ENCODE measurements at places on chromosomes 5 and 9.

DNA sequence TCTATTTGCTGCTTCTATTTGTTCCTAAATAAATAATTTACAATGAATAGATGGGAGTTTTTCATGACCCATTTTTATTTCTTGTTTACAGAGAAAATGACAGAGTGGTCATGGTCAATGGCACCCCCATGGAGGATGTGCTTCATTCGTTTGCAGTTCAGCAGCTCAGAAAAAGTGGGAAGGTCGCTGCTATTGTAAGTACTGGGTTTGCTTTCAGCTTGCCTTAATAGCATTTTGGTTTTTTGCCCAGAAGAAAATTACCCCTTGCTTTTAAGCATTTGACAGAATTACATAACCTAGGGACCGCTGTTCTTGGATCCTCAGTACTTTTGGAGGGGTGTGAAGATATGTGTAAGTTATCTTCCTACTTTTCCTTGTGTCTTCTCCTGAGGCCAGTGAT is 44.1 kb downstream of the TJP2 start:
- DNase-seq, result no peak

- DNase-seq, result no peak
Observed at GRCh38 chr5:150451594-150451993, 2.1 kb upstream of the RPS14 start.

DNA sequence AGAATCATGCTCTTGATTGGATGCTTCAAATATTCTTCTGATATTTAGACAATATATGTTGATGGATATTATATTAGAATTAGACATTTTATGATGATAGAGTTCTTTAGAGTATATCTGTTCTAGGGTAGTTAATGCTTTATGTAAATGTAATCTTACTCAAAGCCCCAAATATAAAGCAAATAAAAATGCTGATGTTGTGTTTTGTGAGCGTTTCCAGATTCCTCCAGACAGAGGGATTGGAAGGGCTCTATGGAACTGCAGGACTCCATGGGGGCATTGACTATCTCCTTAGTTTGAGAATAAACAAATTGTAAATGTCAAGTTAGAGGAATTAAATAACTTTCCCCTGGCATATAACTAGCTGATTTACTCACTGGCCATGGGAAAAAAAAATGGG is 184.5 kb downstream of the MRPS30 start:
- no peak for DNase-seq

GRCh38 chr5:142784401-142784955 is 14.3 kb downstream of the ARHGAP26 start:
- DNase-seq, result no peak

DNA sequence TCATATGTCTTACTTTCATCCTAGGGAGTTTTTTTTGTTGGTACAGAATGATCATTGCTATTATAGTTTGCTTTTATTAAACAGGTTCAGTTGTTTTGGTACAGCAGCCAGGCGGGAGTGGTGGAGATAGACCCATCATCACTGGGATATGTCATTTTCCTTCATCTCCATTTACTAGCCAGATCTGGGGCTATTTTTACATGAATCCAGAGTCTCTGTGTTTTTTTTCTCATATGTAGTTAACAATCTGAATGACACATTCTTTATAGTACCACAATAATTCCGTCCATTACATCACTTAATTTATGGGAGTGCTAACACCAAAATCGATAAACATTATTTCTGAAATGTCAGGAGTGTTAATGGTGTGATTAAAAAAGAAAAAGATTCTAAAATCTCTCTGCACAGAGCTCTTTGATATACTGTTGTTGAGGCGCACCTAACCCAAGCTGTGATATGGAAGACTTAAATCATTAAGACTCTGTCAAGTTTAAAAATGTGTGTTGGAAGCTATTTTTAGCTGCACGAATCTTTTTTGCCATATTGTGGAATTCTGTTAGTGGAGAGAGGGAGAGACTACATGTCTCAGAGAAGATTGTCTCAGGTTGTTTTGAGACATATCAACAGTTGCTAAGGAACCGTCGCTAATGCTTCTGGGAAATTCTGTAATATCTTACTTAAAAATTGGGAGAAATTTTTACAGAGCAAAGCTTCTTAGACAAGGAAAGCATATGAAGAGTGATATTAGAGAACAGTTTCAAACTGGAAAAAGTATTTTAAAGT is 59.6 kb downstream of the RPS23 start:
- DNase-seq, result no peak

GRCh38 chr5:167642181-167642580 is 649.3 kb upstream of the WWC1 start:
- no peak for DNase-seq

- no peak for DNase-seq
Observed at GRCh38 chr5:33999978-34000377, 7.9 kb downstream of the AMACR start.

- peak; percentile 62 for DNase-seq
Observed at GRCh38 chr5:151234476-151235238, 10.8 kb upstream of the CCDC69 start.

DNA sequence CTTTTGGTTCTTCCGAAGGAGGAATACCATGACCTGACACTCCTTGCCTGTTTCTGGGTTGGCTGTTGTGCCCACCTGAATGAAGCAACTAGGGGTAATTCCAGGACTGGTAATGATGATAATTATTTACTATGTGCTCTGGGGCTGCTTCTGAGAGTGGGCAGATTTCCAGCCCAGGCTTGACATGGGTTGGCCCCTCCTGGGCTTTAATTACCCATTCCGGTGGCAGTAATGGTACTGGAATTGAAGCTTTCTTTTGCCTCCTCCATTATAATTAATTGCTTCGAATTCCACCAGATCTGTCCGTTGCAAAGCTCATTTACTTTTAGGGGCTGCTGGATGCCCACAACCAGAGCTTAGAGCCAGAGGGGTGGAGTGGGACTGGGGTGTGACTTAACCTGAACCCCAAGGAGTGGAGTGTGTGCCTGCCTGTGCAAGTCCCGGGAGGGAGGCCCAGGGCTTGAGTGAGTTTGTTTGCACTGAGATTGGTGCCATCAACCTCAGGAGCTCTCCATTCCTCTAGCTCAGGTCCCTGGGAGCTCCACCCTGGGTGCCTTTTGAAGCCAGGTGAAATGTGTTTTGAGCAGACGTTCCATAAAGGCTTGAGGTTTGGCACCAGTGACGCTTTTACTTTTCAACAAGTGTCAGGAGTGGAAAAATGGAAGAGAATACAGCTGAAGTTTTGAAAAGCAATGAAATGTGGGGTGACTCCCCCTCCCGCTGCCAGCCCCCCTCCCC is 214.6 kb downstream of the PDZD2 start:
- no peak for DNase-seq

GRCh38 chr5:106380736-106381135 is 1290.0 kb downstream of the EFNA5 start:
- no peak for DNase-seq

GRCh38 chr5:58496488-58496887 is 5.3 kb downstream of the GAPT start:
- DNase-seq, result no peak

- DNase-seq, result no peak
Observed at GRCh38 chr5:93349613-93350012, 231.4 kb downstream of the NR2F1-AS1 start.

DNA sequence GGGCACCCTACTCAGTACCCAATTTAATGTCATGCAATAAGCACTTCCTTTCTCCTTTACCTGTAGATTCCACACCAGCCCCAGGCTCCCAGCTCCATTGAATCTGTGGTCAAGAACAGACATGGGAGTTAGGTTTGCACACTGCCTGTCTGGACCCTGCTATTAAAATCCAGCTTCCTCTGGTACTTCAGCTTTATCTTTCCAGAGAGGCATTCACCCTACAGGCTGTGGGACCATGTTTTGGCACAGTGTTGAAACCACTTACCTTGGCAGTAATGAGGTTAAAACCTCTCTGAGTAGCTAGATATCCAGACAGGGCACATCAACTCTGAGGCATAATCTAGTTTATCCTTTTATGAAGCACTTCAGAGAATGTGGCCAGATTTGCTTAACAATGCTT is 191.5 kb upstream of the PCSK5 start:
- no peak for DNase-seq

DNA sequence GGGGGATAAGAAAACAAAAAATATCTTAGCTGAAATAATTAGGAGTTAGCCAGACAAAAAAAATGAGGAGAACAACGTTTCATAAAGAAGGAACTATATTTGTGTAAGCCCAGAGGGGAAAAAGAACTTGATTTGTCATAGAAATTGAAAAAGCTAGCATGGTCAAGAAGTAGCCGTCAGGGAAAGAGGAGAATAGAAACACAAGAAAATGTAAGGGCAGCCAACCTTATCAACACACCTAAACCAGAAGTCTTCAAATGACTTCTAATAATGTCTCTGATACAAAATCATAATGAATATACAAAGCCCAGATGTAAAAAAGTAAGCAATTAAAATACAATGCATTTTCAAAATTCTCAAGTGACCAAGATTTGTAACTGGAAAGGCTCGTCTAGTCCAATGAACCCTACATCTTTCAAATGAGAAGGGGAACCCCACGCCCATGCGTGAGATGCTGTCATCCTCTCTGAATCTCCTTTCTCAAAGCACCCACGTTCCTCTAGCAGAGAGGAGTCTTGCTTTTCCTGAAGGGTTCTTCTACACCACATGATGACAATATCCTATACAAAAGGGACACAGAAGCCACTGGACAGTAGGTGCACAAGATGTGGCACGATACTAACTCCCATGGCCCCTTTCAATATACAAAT is 103.7 kb downstream of the ARL15 start:
- DNase-seq, result no peak

- peak; percentile 59 for DNase-seq
Observed at GRCh38 chr5:142597546-142598337, 88.1 kb downstream of the FGF1 start.

DNA sequence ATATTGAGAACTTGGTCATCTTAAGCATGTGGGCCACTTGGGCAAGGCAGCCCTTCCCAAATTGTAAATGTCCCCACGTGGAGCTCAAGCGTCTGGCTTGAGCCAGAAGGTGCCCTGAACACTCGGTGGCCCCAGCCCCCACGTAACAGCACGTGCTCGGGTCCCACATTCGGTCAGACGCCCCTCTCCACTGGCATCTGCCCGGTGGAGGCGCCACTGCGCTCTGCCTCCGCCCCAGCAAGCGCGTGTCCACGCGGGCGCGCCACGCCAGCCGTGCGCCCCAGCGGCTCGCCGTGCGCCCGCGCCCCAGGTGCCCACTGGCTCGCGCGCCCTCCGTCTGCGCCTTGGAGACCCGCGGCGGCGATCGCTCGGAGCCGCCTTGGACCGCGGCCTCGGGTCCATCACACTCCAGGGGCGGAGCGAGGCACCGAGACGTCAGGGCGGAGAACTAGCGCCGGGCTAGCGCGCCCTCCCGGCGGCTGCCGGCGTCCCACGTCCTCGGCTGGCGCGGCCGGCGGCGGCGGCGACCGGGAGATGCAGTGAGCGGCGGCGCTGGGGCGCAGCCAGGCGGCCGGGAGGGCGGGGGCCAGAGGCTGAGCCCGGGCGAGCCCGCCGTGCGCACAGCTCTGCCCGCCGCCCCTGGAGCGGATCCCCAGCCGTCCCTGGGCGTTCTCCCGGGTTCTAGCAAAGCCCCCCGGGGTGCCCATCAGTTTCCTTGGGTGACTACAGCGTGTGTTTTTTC is at the start of gene PALM2AKAP2:
Gene PALM2AKAP2 (plus strand): TSS at position 488 of the 742 bp plus-strand sequence. CDS start 291 bp downstream, outside the sequence.
- peak; percentile 85 for DNase-seq

GRCh38 chr9:128553728-128554127 is 1.3 kb downstream of the SPTAN1 start:
- peak; percentile 36 for DNase-seq

- no peak for DNase-seq
Observed at GRCh38 chr5:26942481-26942880, 95.9 kb downstream of the CDH9 start.

- peak; percentile 89 for DNase-seq
Observed at GRCh38 chr5:177370488-177371119, 12.9 kb downstream of the RGS14 start.

DNA sequence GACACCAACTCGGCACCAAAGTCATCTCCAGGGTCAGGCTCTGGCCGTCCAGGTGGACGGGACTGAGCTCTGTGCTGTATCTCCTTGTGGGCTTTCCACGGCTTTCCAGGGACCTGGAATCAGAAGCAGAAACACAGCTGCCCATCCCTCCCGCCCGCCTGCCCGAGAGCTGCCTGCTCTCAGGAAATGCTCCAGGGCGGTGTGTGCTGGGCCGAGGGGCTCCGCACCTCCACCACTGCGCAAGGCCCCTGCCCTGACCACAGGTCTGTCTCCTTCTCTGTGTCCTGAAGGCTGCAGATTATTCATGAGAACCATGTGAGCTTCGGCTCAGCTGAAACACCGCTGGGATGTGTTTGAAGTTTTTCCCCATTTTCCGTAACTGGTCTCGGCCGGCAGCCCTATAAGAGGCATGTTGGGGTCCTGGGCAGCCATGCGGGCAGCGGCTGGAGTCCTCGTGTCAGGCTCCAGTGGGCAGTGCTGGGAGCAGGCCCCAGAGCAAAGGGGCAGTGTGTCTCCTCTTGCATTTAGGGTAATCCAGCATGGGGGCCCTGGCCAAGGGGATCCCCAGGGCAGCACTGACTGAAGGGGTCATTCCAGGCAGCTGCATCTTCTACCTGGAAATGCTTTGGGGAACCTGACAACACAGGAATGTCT is 22.8 kb downstream of the NKD2 start:
- DNase-seq, result no peak

DNA sequence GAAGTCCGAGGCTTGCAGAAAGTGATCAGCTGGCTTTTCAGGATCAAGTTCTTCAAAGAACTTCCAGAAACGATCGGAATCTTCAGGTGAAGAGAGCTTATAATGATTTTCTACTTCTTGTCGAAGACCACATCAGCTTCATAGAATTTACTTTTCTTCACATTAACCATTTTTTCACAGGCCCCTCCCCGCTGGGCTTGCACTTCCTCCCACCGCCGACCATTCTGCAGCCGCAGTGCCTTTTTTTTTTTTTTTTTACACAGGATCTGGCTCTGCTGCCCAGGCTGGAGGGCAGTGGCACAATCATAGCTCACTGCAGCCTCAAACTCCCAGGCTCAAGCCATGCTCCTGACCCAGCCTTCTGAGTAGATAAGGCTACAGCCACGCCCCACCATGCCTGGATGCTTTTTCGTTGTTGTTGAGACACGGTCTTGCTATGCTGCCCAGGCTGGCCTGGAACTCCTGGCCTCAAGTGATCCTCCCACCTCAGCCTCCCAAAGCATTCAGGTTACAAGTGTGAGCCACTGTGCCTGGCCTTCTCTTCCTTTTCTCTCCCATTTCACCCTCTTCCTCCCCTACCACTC is 15.3 kb upstream of the RNF130 start:
- no peak for DNase-seq

DNA sequence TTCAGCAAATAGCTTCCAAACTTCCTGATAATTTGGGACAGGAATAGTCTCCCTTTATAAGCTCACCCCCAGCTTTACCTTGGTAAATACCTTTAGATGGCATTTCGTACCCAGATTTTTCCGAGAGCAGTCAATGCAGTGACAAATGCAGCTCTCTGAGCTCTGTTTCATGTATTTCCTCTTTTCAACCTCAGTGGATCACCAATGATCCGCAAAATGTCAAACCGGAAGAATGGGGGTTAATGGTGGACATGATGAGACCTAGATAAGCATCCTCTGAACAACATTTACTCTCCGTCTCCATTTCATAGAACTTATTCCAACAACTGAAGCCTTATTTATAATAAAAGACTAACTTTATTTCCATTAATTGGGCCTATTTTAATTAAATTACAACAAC is 227.3 kb downstream of the MCTP1 start:
- no peak for DNase-seq
